ENCODE measurements at places on chromosomes 4 and X.

GRCh38 chr4:165418073-165418472 is 39.3 kb downstream of the CPE start:
- H3K36me3 ChIP-seq: no peaks in the 10 kb centered on the region
- no peaks in the 10 kb centered on the region for H3K4me1 ChIP-seq
- no peak overlapping the region for H3K4me3 ChIP-seq
- no peak overlapping the region for H3K27ac ChIP-seq
- DNase-seq: no peak

DNA sequence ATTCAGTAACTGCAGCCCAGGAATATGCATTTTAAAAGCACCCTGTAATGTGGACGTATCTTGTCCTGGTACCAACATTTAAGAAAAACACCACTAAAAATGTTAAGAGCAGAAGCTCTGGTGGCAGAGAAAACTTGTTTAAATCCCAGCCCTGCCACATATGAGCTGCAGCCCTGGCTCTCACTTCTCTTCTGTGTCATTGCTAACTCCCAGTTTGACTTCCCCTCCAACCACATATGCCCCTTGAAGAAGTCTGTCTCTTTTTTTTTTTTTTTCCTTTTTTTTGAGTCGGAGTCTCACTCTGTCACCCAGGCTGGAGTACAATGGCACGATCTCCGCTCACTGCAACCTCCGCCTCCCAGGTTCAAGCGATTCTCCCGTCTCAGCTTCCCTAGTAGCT is 14.8 kb downstream of the LHFPL1 start:
- H3K36me3 ChIP-seq: no peaks in the 10 kb centered on the region
- no peaks in the 10 kb centered on the region for H3K27me3 ChIP-seq
- H3K4me1 ChIP-seq: no peaks in the 10 kb centered on the region

DNA sequence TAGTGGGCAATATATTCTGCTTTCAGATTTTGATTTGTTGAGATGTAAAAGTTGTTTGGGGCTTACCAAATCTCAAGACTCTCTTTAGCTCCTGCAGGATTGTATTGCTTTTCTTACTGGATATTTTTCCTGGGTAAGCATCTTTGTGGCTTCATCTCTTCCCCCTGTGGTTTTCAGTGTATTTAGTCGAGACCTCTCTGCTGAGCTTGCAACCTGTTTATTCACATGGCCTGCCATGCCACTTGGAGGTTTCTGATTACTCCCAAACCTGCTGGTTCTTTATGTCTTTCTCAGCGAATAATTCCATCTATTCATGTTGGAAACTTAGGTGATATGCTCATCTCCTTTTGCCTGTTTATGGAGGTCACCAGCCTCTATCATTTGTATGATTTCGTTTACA is 10.9 kb downstream of the CCNG2 start:
- no peak for DNase-seq
- no peaks in the 10 kb centered on the region for H3K27me3 ChIP-seq
- peaks cover 29% of the 10 kb centered on the region for H3K4me1 ChIP-seq
- peaks cover 19% of the 10 kb centered on the region for H3K36me3 ChIP-seq
- no peak overlapping the region for H3K4me3 ChIP-seq

DNA sequence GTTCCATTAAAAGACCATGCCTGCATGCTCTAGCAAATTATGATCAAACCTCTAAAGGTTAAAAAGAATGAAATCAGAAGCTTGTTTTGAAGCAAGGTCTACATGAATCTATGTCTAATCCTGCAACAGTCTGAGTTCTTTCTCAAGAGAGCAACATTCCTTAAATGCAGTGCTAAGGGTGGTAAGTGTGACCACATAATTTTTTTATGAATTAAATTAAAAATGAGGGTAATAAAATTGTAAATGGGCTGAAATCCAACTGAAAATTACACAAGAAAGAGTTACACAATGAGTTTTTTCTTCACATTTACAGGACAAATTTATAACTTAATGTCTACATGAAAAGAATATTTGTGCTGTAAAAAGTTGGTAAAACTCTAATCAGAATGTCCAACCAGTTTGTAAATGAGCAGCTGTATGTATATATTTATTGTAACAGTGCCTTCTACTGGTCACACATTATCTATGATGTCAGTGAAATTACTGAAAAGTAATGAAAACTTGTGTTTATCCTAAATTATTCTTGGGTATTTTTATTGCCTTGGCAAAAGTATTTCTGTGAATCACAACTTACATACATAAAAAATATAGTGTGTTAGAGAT is 336.3 kb upstream of the PITX2 start:
- no peaks in the 10 kb centered on the region for H3K27me3 ChIP-seq
- no peak overlapping the region for H3K4me3 ChIP-seq
- H3K27ac ChIP-seq: no peak overlapping the region
- no peaks in the 10 kb centered on the region for H3K36me3 ChIP-seq
- H3K4me1 ChIP-seq: no peaks in the 10 kb centered on the region

- no peaks in the 10 kb centered on the region for H3K27me3 ChIP-seq
- no peaks in the 10 kb centered on the region for H3K4me1 ChIP-seq
- no peak for DNase-seq
- no peaks in the 10 kb centered on the region for H3K36me3 ChIP-seq
- no peak overlapping the region for H3K4me3 ChIP-seq
These were observed 287.3 kb downstream of the USP46 start for GRCh38 chr4:52371841-52372240.

- no peaks in the 10 kb centered on the region for H3K36me3 ChIP-seq
- H3K27me3 ChIP-seq: no peaks in the 10 kb centered on the region
- DNase-seq: peak; percentile 26
- H3K27ac ChIP-seq: no peak overlapping the region
- H3K4me3 ChIP-seq: no peak overlapping the region
- no peaks in the 10 kb centered on the region for H3K4me1 ChIP-seq
These were observed 33.1 kb downstream of the OSTC start for GRCh38 chr4:108683479-108683878.

- no peaks in the 10 kb centered on the region for H3K27me3 ChIP-seq
- DNase-seq: no peak
- no peak overlapping the region for H3K27ac ChIP-seq
These were observed 25.2 kb upstream of the GK start for GRCh38 chrX:30627818-30628652.

- no peak overlapping the region for H3K4me3 ChIP-seq
- H3K27ac ChIP-seq: no peak overlapping the region
- DNase-seq: no peak
- H3K36me3 ChIP-seq: no peaks in the 10 kb centered on the region
These were observed 67.0 kb upstream of the MSX1 start for GRCh38 chr4:4792466-4792865.
